ENCODE measurements at places on chromosomes 3 and 15.

DNA sequence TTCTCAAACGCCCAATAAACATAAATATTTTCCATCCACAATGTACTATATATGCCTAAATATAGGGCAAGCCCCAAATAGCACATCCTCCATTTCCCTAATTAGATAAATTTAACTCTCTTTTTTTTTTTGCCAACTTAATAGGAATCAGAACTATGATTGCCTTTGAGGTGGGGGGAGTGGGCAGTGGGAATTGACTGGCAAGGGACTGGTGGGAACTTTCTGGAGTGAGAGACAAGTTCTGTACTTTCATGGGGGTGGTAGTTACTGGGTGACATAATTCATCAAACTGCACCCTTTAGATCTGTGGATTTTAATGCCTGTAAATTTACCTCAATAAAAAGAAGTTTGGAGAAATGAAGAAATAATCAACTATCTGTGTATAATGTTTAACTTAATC is 88.2 kb upstream of the CTDSPL start:
- DNase-seq: no peak

DNA sequence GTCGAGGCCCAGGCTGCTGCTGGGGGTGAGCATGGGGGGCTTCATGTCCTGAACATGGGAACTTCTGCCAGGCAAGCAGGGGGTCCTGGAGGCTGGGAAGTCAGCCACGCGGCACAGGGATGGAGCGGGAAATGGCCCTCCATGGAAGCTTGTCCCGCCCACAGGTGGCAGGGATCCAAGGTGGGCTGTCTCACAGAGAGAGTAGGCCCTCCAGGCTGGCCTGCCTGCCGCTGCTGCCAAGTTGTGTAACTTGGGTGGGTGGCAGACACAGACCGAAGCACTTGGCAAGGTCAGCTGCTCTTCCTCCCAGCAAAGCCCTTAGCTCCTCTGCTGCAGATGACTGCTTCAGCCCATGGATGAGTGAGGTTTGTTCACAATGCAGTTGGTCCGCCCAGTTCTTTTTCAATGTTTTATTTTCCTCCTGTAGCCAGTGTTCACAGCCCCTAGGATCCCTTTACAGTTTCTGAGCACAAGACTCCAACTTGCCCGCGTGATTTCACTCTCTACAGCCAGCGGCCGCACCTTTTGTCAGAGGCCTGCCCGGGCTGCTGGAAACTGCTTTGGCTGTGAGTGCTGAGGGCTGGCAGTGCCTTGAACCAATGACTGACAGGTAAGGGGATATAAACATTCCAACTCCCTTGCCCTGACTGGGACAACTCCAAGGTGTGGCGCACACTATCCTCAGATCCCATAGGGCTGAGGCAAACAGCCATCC is 26.7 kb downstream of the HCN4 start:
- DNase-seq: peak; percentile 20

DNA sequence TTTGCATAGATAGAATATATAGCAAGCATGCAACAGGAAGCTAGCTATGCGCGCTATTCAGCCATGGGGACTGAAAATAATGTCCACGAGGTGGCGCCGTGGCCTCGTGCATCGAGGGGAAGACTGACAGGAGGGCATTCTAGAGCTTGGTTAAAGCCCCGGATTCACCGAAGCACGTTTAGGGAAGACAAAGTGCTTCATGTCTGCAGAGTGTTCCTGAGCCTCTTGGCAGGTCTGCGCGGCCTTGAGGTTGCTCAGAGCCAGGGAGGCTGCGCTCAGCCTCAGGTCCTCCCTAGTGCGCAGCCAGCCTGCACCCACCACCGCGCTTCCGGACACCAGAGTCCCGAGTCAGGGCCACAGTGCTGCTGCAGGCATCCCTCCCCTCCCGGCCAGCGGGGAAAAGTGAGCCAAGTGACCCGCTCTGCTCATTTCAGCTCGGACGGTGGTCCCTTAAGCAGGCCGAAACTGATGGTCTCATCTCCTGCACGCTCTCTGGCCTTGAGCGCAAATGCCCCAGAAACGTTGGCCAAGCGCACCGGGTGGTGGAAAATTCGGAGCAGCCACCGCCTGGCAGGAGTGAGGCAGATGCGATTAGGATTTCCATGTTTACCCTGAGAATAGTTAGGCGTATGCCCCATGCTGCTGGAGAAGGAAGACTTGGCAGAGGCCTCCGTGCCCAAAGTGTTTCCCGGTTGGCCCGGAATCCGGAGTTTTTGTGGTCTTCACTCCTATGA is 24.8 kb downstream of the GABRA5 start:
- peak; percentile 86 for DNase-seq

- DNase-seq: no peak
Observed at GRCh38 chr15:88395241-88395640, 71.9 kb downstream of the MRPL46 start.

DNA sequence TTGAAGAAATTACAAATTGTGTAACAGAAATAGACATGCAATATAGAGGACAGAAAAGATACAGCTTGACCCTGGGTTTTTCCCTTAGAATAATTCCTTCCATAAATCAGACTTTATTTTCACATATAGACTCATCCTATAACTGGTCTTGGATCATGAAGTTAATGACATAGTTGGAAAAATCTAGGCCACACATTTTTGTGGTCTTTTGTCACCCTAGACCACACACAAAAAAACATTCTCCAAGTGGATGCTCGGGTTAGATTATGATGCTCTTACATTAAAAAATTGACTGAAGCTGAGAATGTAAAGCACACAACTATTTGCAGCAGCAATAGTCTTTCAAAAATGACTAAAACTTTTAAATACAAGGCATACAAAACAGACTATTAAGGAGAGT is 7.5 kb upstream of the PLA2G4D start:
- DNase-seq: no peak

All from muscle of leg (tissue), 16 donors.